Suppressor macrophage (primary cell): ENCODE measurements at places on chromosomes 6 and 20.

- no peak for DNase-seq
Observed at GRCh38 chr6:29630315-29630714, 2.7 kb downstream of the GABBR1 start.

DNA sequence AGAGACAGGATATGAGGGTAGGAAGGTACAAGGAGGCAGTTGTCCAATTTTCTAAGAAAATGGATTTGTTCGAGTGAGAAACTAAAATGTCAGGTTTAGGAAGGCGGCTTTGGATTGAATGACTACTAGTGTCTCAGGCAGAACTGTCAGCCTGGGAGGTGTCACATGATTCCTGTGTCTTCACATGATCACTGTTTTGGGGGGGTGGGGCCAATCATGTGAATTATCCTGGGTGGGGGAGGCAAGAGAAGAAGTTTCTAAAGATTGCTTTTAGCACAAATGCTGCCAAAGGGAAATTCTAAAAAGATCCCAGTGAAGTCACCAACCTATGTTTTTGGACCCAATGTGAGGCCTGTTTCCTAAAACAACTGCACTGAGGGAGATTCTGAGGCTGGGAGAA is 2.3 kb downstream of the SIRPA start:
- peak; percentile 85 for DNase-seq

DNA sequence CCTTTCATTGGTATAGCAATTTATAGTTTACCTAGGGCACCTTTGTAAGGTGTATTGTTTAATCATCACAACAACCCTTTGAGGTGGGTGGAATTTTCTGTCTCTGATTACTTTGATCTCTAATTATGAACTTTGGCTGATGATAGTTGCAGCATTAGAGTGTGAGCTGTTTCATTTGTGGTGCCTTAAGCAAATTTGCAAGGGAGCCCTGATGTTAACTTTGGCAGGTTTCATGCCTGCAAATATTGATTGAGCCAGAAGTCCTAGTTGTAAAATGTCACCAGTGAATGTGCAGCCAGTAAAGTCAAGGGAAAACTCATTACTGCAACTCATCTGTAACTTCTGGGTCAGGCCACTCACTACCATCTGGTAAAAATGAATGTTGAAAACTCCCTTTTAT is 29.8 kb downstream of the CTNNBL1 start:
- no peak for DNase-seq

DNA sequence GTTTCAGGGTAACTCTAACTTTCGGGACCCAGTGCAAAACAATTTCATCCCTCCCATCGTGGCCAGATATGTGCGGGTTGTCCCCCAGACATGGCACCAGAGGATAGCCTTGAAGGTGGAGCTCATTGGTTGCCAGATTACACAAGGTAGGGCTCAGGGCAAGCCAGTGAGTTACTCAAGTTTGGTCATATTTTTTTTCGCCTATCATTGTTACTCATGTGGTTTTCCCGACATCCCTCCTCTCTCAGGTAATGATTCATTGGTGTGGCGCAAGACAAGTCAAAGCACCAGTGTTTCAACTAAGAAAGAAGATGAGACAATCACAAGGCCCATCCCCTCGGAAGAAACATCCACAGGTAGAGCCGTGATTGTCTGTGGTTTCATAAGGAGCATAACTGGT is 58.2 kb downstream of the DCBLD1 start:
- DNase-seq = no peak

GRCh38 chr6:80832337-80832736 is 725.9 kb downstream of the BCKDHB start:
- DNase-seq = no peak

GRCh38 chr6:137641474-137642077 is 147.4 kb upstream of the OLIG3 start:
- peak; percentile 90 for DNase-seq
